ENCODE measurements at places on chromosomes 12 and 14.

GRCh38 chr12:41032386-41032785 is 155.7 kb upstream of the PDZRN4 start:
- no peak for DNase-seq

GRCh38 chr14:76774821-76775694 is 13.8 kb downstream of the VASH1 start:
- no peak for DNase-seq

DNA sequence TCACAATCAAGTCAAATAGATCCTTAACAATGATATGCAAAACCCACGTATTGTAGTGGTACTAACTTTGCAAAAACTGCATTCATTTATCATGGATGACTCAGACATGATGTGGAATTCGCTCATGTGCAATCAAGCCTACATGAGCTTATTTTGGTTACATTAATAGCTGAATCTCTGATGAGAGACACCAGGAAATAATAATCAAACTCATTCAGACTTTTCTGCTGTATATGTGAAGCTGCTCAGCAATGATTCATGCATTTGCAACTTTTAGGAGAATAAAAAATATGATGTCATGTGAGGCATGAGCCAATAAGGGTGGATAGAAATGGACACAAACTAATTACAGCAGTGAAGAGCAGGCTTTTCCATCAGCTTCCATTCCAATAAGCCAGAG is 1075.8 kb upstream of the TMEM132C start:
- no peak for DNase-seq

DNA sequence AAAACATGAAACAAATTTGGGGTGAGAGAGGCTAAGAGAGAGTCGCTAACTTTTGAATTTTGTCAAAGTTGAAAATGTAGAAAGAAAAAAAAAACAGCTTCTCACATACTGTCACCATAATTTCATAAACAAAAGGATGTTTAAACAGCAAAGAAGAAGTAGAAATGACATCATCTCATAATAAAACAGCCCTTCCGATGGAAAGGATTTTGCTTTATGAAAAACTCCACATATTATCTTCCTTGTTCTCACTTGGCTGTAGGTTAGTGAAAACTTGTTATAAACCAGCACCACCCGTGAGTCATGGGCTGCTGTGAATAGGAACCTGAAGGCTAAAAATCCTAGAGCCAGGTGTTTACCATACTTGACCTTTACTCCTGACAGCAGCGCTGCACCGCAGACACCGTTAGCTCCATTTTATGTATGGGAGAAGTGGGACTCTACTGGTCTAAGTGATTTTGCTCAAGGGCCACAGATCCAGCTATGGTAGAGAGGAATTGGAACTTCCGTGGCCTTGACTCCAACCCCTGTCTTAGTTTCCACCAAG is 63.0 kb upstream of the VRK1 start:
- DNase-seq = no peak

DNA sequence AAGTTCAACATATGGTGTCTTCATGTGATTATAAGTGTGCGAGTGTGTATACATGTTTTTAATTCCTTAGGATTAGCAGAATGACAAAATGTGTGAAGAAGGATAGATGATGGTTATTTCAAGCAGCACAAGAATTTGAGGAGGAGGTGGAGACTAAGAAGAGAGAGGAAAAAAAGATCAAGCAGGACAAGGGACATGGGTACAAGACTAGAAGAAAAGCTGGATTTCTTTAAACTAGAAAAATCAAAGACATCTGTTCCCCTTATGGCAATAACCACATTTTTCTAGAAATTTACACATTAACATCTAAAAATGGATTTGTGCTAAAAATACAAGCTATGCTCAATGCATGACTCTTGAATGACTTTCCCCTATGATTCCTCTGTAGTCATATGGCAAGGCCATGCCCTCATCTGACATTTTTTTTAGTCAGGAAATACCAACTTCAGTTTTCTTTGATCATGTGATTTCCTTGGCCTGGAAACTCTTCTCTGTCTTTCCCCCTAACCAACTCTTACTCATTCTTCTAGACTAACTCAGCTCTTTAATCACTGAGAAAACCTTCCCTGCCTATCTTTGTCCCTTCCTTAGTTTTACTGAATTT is 435.8 kb downstream of the NRXN3 start:
- no peak for DNase-seq

DNA sequence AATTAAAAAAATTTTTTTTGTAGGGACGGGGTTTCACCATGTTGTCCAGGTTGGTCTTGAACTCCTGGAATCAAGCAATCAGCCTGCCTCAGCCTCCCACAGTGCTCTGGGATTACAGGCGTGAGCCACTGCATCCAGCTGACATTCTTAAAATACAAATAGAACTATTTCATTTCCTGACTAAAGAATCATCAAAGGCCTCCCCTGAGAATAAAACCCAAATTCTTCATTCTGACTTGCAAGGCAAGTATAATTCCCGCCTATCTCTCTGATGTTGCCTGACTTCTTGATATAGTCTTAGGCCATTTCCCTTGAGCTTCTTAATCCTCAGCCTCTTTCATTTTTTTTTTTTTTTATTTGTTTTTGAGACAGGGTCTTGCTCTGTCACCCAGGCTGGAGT is 4.4 kb upstream of the BICD1 start:
- DNase-seq = no peak

- DNase-seq = no peak
These were observed 789.1 kb downstream of the TMEM121 start for GRCh38 chr14:106315436-106315835.

DNA sequence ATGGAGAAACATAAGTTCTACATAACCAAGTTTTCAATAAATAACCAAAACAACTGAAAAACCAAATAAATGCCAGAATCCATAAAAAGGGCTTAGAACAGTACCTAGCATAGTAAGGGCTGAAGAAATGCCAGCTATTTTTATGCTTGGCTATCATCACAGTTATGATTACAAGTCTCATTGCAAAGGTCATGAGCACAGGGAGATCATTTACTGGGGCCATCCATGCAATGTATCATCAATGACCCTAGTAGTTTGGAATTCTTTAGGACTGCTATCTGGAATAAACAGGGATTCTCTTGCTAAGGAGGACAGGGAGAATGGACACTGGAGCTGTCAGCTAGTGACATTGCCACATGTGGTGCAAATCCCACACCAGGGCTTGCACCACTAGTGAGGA is 92.5 kb upstream of the NAP1L1 start:
- DNase-seq = no peak

DNA sequence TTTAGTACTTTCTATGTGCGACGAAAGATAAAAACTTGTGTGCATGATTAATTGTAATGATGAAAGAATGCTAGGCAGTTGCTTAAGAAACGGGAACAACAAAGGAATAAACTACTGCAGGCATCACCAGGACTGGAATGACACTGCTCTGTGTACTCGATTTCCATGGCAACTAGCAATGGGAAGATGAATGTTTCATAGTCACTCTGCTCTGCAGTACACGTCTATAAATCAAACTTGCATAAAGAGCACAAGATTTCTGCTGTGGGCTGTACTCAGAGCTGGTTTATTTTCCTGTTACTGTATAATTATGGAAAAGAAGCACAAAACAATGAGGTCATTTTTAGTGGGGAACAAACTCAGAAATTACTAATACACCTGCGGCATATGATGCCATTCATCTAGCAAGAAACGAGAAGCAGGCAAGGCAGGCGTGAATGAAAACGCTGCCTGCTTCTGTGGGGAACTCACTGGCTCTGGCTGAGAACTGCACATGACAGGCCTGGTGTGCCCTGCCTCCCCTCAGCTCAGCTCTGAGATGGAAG is 41.8 kb downstream of the EFCAB11 start:
- peak; percentile 31 for DNase-seq

GRCh38 chr14:90321891-90322290 is 9.8 kb downstream of the NRDE2 start:
- DNase-seq = no peak

DNA sequence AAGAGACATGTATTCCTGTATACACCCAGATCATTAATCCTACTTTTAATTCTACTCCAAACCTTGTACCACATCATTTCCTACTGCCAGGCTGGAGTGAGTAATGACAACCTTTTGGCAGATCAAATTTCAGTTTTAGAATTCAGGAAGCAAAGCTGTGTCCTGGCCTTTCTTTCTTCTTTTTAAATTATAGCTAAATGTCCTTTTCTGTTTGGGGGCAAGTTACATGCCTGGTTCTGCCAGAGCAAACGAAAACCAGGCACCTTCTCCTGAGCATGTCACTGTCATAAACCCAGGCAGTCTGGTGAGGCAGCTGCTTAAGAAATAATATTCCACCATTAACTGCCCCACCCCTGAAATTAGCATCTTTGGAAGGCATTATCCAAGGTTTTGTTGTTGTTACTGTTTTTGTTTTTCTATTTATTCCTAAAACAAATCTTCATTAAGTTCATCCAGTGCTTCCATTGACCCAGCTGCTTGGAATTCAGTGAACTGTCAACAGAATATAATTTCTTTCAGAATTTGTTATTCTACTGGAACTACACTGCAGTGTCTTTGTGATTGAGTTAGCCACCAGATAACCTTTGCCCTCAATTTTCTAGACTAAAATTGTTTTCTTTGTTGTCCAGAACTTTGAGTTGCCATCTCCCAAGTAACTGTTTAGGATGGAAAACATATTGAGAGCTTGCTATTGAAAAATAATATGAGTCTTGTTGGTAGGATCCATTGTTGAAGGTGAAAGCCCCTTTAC is 33.2 kb downstream of the SAMD4A start:
- no peak for DNase-seq

GRCh38 chr12:122421187-122421820 is 1.2 kb downstream of the CLIP1 start:
- DNase-seq = no peak

DNA sequence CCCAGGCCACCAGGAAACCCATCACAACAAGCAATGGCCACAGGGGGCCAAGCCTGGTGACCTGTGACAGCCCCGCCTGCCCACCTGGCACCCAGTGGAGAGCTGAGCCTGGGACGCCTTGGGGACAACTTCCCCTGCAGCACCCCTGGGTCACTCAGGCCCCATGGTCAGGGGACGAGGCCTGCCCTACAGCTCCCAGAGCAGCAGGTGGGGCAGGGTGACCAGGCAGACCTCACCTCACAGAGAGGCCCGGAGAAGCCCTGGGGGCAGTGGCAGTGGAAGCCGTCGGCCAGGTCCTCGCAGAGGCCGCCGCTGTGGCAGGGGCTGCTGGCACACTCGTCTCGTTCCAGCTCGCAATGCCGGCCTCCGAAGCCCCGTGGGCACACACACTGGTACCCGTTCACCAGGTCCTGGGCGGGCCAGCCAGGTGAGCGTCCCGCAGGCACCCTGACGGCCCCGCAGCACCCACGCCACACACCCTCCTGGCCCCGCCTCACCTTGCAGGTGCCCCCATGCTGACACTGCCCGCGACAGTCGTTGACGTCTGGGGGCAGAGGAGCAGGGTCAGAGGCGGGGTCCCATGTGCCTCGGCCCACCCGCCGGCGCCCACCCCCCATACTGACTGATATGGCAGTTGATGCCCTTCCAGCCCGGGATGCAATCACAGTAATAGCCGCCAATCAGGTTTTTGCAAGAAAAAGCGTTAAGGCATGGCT is 18.1 kb downstream of the JAG2 start:
- no peak for DNase-seq

- no peak for DNase-seq
These were observed 105.1 kb downstream of the MNAT1 start for GRCh38 chr14:60839657-60840056.

DNA sequence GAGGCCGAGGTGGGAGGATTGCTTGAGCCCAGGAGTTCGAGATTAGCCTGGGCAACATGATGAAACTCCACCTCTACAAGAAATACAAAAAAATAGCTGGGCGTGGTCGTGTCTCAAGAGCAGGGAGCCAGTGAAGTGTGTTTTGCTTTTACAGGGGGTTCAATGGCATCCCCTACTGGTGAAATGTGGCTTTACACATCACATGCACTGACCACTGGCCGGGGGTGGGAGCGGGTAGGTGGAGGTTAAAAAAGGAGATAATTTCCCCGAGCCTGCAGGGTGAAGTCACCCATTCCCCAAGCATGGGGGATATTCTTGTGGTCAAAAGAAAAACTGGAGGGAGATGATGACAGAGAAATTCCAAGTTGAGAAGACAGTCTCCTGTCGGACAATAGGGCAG is 63.6 kb upstream of the PWP1 start:
- DNase-seq = no peak

GRCh38 chr12:124876171-124876570 is 12.5 kb upstream of the SCARB1 start:
- no peak for DNase-seq

DNA sequence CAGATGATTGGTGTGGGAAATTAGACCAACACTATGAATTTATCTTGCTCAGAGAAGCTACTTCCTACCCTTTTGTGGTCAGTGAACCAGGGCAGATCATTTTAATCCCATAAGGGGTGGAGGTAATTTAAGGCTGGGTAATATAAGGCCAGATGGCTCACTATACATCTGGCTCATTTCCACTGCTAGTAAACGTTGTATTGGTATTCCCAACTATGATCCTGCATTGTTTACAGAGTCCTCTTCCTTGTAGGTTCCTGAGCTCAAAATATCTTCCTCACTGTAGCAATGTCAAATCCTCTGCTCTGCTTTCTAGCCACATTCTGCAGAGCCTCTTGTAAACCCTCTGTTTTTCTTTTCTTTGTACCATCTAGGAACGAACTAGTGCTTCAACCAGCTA is 93.0 kb upstream of the MGAT4C start:
- peak; percentile 89 for DNase-seq
